ENCODE measurements at places on chromosomes 4 and X. TPM values are rescaled to one million over a fixed set of nuclear protein-coding genes. Genes with fewer than 3 reads are reported as not detected.

The NOX1 gene
- not detected for total RNA-seq

The TMSB15A gene
- total RNA-seq, result 0.63 TPM

The LEF1 gene
- total RNA-seq, result 327 TPM

The CA5B gene
- 62.2 TPM for total RNA-seq

The YIPF7 gene
- not detected for total RNA-seq

The ERCC6L gene
- 1.6 TPM for total RNA-seq

The CT45A3 gene
- not detected for total RNA-seq

The KLHL5 gene
- total RNA-seq, result 37.8 TPM

The RBM46 gene
- not detected for total RNA-seq

The NDST4 gene
- not detected for total RNA-seq

The NXF2 gene
- total RNA-seq, result not detected

The CXorf65 gene
- total RNA-seq, result 22.4 TPM

The ZNF718 gene
- 5.5 TPM for total RNA-seq

The USP17L12 gene
- total RNA-seq, result not detected

The HEPH gene
- under 0.01 TPM for total RNA-seq

The TCEAL5 gene
- 0.10 TPM for total RNA-seq

The MUC7 gene
- not detected for total RNA-seq

The CDS1 gene
- total RNA-seq, result 0.42 TPM

The PDZD4 gene
- 15.6 TPM for total RNA-seq

The MAPK10 gene
- 0.52 TPM for total RNA-seq

The FAAH2 gene
- 7.9 TPM for total RNA-seq

The UCHL1 gene
- total RNA-seq, result not detected

The ARHGEF38 gene
- not detected for total RNA-seq

The CT45A1 gene
- total RNA-seq, result not detected

The POF1B gene
- total RNA-seq, result 0.21 TPM

The SPARCL1 gene
- total RNA-seq, result not detected

The UCP1 gene
- total RNA-seq, result not detected

The AFP gene
- not detected for total RNA-seq

The KLF8 gene
- total RNA-seq, result 3.0 TPM

The GABRQ gene
- under 0.01 TPM for total RNA-seq

The DUSP9 gene
- not detected for total RNA-seq

The USP17L25 gene
- total RNA-seq, result not detected

The SRD5A3 gene
- 2.7 TPM for total RNA-seq

The CCKAR gene
- not detected for total RNA-seq

The MAGEA12 gene
- not detected for total RNA-seq

The OPRPN gene
- total RNA-seq, result 0.52 TPM

The MGARP gene
- not detected for total RNA-seq

The FGB gene
- total RNA-seq, result not detected

The FABP2 gene
- not detected for total RNA-seq

The LNX1 gene
- total RNA-seq, result not detected

The SPATA4 gene
- not detected for total RNA-seq

The TRIML2 gene
- not detected for total RNA-seq

The EVC2 gene
- 0.73 TPM for total RNA-seq

The TMEM131L gene
- 143 TPM for total RNA-seq

The HTN3 gene
- not detected for total RNA-seq

The CHIC2 gene
- total RNA-seq, result 101 TPM

The ADH7 gene
- not detected for total RNA-seq

The TSC22D3 gene
- total RNA-seq, result 1,104 TPM

The GPR50 gene
- total RNA-seq, result not detected

The ADH1A gene
- total RNA-seq, result not detected

The CCSER1 gene
- total RNA-seq, result 7.9 TPM

The SRPX gene
- 0.10 TPM for total RNA-seq

Data from mononuclear cell (primary cell).